Peyer's patch (tissue), 4 donors: ENCODE measurements at places on chromosomes 1 and 21. TPM values are rescaled to one million over a fixed set of nuclear protein-coding genes. Genes with fewer than 3 reads are reported as not detected.

GRCh38 chr1:192967901-192968300, 91.3 kb downstream of the UCHL5 start:
- no peak overlapping the region for H3K4me3 ChIP-seq
- peak overlapping the region; percentile 64 for H3K27ac ChIP-seq
- DNase-seq = no peak
- no peaks in the 10 kb centered on the region for H3K36me3 ChIP-seq
- H3K4me1 ChIP-seq = no peaks in the 10 kb centered on the region
- H3K27me3 ChIP-seq = no peaks in the 10 kb centered on the region

TESK2 gene
- 23.4 TPM for total RNA-seq

- H3K27ac ChIP-seq = no peak overlapping the region
- no peaks in the 10 kb centered on the region for H3K27me3 ChIP-seq
- no peak for DNase-seq
These were observed 140.6 kb downstream of the RUNX1 start for GRCh38 chr21:34908419-34909055.

DNA sequence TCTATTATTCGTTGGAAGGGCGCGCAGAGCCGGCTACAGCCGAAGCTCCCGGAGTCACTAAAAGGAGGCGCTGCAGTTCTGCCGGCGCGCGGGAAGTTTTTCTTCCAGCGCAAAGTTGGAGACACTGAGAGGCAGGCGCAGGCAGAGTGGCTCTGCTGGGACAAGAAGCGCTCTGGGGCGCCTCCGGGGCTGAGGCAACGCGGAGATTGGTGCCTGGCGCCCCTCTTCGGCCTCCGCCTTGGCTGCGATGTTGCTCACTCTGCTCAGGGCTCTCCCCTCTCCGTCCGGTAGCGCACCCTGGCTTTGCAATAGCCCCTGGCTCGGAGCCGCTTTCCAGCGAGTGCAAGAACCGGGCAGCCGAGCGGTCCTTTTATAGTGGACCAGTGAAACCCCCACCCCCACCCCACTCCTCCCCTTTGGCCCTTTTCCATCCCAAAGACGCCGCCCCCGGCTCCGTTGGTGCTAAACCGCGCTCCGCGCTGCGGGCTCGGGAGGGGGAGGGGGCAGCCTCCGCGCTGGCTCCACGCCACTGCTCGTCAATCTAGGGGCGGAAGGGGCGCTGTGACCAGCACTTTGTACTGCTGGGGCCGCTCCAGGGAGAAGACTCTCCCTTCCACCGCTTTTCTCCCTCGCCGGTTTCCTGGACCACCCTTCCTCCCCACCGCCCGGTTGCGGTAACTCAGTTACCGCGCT, at the start of gene ADAMTS1:
Gene ADAMTS1, minus strand, starts transcription at position 344 of the 693 bp plus-strand sequence. CDS start 455 bp downstream, outside the sequence.
- peak within 1 kb of the TSS; percentile 45 for H3K4me3 ChIP-seq
- DNase-seq = peak; percentile 81
- peak within 1 kb of the TSS; percentile 79 for H3K27ac ChIP-seq
- H3K36me3 ChIP-seq = no peaks in the 10 kb centered on the region
- no peaks in the 10 kb centered on the region for H3K27me3 ChIP-seq

NUP210L gene
- total RNA-seq = not detected

- no peaks in the 10 kb centered on the region for H3K4me1 ChIP-seq
- no peak overlapping the region for H3K27ac ChIP-seq
- no peak overlapping the region for H3K4me3 ChIP-seq
These were observed 150.9 kb upstream of the POU3F1 start for GRCh38 chr1:38197312-38198061.

GRCh38 chr1:87812871-87813577, 484.3 kb downstream of the LMO4 start:
- no peaks in the 10 kb centered on the region for H3K4me1 ChIP-seq
- H3K27ac ChIP-seq = no peak overlapping the region

CCDC185 gene
- total RNA-seq = not detected

CLCA1 gene
- 841 TPM for total RNA-seq

CFHR3 gene
- total RNA-seq = not detected

DNA sequence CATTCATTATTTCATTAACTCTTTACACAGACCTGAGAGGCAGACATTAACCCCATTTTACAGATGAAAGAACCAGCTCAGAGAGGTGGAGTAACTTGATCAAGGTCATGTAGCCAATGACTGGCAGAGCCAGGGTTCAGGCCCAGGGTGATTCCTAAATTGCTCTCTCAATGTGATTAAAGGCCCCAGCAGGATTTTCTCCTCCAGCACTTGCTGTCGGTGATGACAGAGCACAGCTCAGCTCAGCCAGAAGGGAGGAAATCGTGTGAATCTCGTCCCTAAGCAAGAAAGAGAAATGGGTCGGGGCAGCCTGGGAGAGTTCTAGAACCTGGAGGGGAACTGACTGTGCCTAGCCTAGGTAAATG, 19.5 kb upstream of the RNF19B start:
- H3K36me3 ChIP-seq = no peaks in the 10 kb centered on the region
- peaks cover 25% of the 10 kb centered on the region for H3K4me1 ChIP-seq
- DNase-seq = no peak
- no peaks in the 10 kb centered on the region for H3K27me3 ChIP-seq

DNA sequence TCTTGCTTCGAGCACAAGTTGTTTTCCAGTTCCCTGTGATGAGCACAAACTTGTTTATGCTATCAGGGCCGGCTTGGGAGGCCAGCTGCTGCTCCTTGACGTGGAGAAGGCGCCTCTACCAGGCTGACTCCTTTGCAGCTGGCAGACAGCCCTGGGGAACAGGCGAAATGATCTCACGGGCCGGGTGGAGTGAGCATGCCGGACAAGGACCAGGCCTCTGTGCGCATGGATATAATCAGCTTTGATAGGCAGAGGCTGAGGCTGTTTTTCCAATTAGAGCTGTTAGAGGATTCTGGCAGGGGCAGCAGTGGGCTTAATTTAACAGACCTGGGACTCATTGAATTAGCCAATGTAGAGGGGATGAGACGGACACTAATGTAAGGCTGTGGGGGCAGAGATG, 38.9 kb downstream of the FAM163A start:
- peak; percentile 25 for DNase-seq
- H3K4me3 ChIP-seq = no peak overlapping the region
- no peaks in the 10 kb centered on the region for H3K36me3 ChIP-seq
- no peaks in the 10 kb centered on the region for H3K4me1 ChIP-seq
- peak overlapping the region; percentile 67 for H3K27ac ChIP-seq
- H3K27me3 ChIP-seq = no peaks in the 10 kb centered on the region

NAV1 gene
- total RNA-seq = 47.9 TPM

IFT25 gene
- total RNA-seq = 13.8 TPM

DNA sequence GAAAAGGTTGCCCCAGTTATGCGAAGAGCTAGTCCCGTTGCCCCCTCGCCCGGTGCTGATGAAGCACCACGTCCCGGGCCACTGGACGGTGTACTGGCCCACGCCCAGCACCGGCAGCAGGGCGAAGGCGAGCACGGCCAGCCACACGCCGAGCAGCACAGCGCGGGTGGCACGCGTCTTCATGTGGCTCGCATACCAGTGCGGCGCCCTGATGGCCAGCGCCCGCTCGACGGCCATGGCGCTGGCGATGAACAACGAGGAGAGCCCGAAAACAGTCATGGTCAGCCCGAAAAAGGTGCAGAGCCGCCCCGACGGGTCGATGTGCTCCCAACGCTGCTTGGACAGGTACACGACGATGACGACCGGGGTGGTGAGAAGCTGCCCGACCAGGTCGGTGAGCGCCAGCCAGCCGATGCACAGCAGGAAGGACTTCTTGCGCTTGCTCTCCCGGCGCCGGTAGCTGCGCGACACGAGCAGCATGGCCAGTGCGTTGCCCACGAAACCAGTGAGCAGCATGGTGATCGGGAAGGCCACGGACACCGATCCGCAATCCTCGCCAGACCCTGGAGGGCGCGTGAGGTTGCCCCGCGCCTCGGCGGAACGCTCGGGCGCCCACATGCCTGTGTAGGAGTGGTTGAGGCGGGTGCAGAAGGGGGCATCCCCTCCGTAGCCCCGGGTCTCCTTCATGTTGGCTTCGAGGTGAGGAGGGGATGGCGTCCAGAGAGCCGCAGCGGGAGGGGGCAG, 553 bp downstream of the PTGER3 start:
- peak; percentile 52 for DNase-seq
- no peaks in the 10 kb centered on the region for H3K36me3 ChIP-seq
- peaks cover 8% of the 10 kb centered on the region for H3K27me3 ChIP-seq
- no peak overlapping the region for H3K27ac ChIP-seq
- peak overlapping the region; percentile 26 for H3K4me3 ChIP-seq

- H3K36me3 ChIP-seq = no peaks in the 10 kb centered on the region
- no peak overlapping the region for H3K27ac ChIP-seq
- no peaks in the 10 kb centered on the region for H3K4me1 ChIP-seq
- DNase-seq = no peak
These were observed 21.5 kb downstream of the OLIG2 start for GRCh38 chr21:33047231-33047630.

PLD5 gene
- not detected for total RNA-seq

CLDN17 gene
- not detected for total RNA-seq

ATP6V1G3 gene
- not detected for total RNA-seq

SDC3 gene
- 12.4 TPM for total RNA-seq

PTPN7 gene
- 10.1 TPM for total RNA-seq

GRCh38 chr1:67165468-67166041, 699 bp upstream of the IL23R start:
- H3K27me3 ChIP-seq = no peaks in the 10 kb centered on the region
- H3K4me3 ChIP-seq = no peak overlapping the region
- no peaks in the 10 kb centered on the region for H3K36me3 ChIP-seq
- no peak overlapping the region for H3K27ac ChIP-seq
- H3K4me1 ChIP-seq = no peaks in the 10 kb centered on the region

- H3K27ac ChIP-seq = peak overlapping the region; percentile 28
- no peak for DNase-seq
- no peaks in the 10 kb centered on the region for H3K27me3 ChIP-seq
- no peaks in the 10 kb centered on the region for H3K4me1 ChIP-seq
These were observed 27.5 kb downstream of the ATP1B1 start for GRCh38 chr1:169133801-169134502.

PDZK1IP1 gene
- 55.5 TPM for total RNA-seq

SPRR2F gene
- total RNA-seq = not detected

DNA sequence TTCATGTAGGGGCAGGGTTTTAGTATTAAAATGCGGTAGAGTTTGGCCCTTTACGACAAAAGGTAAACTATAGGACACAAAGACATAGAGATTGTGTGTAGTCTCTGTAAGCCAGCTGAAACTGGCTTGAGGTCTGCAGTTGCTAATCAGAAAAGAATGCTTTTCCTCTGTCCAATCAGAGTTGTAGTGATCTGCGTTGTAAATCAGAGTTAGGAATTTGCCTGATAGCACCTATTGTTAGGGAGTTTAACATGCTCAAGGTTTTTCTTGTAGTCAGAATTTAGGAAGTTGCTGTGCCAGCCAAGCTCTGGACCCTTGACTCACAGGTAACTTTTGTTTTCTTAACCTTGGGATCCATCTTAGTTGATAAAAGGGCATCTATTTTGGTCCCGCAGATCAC, 61.2 kb upstream of the VTCN1 start:
- no peaks in the 10 kb centered on the region for H3K27me3 ChIP-seq
- H3K4me1 ChIP-seq = no peaks in the 10 kb centered on the region
- H3K36me3 ChIP-seq = no peaks in the 10 kb centered on the region
- DNase-seq = no peak
- H3K4me3 ChIP-seq = no peak overlapping the region
- H3K27ac ChIP-seq = no peak overlapping the region

SPRR2B gene
- not detected for total RNA-seq

BATF3 gene
- total RNA-seq = 6.6 TPM

DNA sequence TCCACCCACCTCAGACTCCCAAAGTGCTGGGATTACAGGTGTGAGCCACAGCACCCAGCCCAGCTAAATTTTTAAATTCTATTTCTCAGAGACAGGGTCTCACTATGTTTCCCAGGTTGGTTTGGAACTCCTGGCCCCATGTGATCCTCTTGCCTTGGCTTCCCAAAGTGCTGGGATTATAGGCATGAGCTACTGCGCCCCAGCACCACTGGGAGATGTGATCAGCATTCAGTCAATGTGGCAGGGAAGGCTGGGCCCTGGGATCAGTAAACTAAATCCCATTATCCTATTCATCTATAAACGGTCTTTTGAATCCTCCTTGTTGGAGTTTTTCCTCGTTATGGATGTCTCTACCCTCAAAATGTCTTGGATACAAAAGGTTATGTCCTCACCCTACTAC, 113.5 kb downstream of the PGBD5 start:
- no peak for DNase-seq
- H3K27ac ChIP-seq = no peak overlapping the region
- no peaks in the 10 kb centered on the region for H3K4me1 ChIP-seq
- no peak overlapping the region for H3K4me3 ChIP-seq

IL10 gene
- not detected for total RNA-seq

DNA sequence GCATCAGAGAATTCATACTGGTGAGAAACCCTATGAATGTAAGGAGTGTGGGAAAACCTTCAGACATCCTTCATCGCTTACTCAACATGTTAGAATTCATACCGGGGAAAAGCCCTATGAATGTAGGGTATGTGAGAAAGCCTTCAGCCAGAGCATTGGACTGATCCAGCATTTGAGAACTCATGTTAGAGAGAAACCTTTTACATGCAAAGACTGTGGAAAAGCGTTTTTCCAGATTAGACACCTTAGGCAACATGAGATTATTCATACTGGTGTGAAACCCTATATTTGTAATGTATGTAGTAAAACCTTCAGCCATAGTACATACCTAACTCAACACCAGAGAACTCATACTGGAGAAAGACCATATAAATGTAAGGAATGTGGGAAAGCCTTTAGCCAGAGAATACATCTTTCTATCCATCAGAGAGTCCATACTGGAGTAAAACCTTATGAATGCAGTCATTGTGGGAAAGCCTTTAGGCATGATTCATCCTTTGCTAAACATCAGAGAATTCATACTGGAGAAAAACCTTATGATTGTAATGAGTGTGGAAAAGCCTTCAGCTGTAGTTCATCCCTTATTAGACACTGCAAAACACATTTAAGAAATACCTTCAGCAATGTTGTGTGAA, 12.8 kb downstream of the ZFP69B start:
- DNase-seq = no peak
- H3K4me3 ChIP-seq = no peak overlapping the region
- no peak overlapping the region for H3K27ac ChIP-seq
- H3K27me3 ChIP-seq = no peaks in the 10 kb centered on the region

COL18A1 gene
- 85.0 TPM for total RNA-seq

PLA2G2F gene
- total RNA-seq = not detected

GRCh38 chr1:88609051-88609450, 75.0 kb upstream of the PKN2 start:
- DNase-seq = no peak
- H3K36me3 ChIP-seq = no peaks in the 10 kb centered on the region
- no peaks in the 10 kb centered on the region for H3K27me3 ChIP-seq
